ENCODE measurements at places on chromosomes 6 and 20.

DNA sequence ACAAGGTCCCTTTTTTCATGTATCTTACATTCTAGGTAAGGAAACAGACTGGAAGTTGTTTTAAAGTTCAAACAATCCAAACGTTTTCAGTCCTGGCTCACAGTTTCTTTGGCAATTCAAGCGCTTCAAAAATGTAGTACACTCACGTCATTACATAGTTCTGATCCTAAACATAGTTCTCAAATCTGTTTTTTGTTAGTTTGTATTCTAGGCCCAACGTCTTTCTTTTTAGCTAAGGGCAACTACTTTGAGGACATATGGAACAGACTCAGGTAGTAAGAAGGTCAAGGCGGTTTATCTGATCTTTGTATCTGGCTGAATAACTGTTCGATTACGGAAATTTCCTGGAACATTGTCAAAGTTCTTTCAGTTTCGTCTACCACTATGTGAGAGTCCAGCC is 36.9 kb upstream of the PLCB4 start:
- no peak for DNase-seq

- DNase-seq, result no peak
Observed at GRCh38 chr6:97995158-97995557, 712.1 kb upstream of the MMS22L start.

GRCh38 chr20:55200317-55200716 is 724.9 kb downstream of the DOK5 start:
- no peak for DNase-seq

GRCh38 chr6:137589067-137589848 is 95.1 kb upstream of the OLIG3 start:
- DNase-seq, result no peak

GRCh38 chr6:44559486-44560270 is 172.2 kb downstream of the CDC5L start:
- DNase-seq, result no peak

DNA sequence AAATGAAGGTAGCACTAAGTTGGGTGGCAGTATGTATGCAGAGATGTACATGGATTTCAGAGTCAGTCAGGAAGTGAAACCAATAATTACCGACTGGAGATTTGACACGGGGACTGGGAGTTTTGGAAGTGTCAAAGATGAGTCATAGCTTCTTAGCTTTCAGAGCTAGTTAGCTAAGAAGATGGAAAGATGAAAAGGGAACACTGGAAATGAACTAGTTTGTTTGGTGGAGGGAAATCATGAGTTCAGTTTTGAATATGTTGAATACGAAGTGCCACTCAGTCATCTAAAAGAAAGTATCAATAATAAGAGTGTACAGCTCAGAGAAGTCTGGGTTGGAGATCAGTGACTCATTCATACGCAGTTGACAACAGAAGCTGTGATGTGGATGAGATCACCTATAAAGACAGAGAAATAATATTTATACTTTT is 7.5 kb downstream of the ESF1 start:
- DNase-seq, result no peak

GRCh38 chr6:151402228-151402627 is 10.9 kb upstream of the ZBTB2 start:
- DNase-seq, result no peak
